ENCODE measurements at places on chromosomes 1 and 21. TPM values are rescaled to one million over a fixed set of nuclear protein-coding genes. Genes with fewer than 3 reads are reported as not detected.

GRCh38 chr1:116879478-116880133 is 30.1 kb upstream of the PTGFRN start:
- DNase-seq = no peak

- no peak for DNase-seq
Measured at GRCh38 chr1:235131961-235132360, 3.3 kb upstream of the TOMM20 start.

- peak; percentile 87 for DNase-seq
Measured at GRCh38 chr1:244461245-244462071, at the start of gene CATSPERE. Gene CATSPERE, plus strand, starts transcription at chr1:244461273. Its CDS starts 157 bp downstream, at chr1:244461430.

DNA sequence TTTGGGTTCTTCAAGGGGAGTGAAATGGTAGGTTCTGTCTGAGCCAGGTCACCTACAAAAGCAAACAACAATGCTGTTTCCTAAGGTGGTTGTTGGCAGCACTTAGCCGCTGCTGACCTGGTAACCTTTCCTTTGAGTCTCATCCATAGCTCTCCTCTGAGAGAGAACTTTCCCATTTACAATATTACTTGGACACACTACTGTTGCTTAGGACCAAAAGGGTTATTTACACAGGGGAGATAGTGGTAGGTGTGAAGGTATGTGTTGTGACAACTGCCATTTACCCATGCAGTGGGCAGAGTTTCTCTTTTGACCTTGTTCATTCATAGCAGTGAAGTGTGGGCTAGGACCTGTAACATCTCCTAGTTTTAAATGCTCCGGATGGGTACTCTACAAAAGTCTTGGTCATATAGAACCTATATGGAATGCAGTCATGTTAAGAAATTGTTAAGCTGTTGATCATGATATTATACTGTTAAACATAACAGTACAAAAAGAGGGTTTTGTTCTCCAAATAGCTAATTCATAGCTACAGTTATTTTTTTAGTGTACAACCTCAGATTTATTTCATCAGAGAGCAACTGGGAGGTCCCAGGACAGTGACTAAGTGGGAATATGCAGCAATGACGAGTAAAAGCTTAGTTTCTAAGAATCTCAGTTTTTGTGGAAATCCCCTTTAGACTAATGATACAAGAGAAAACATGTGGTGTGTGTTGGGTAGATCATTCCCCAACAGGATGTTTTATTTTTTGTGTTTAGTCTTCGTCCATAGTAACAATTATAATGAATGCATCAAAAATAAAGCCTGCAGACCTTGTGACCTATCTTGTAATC is 219.7 kb downstream of the NFIA start:
- peak; percentile 78 for DNase-seq

The ANGPTL3 gene
- total RNA-seq = not detected

All from fibroblast of villous mesenchyme (primary cell).